Renal pelvis (tissue), 12 donors: ENCODE measurements at places on chromosomes 6 and 20.

- no peak for DNase-seq
These were observed 39.1 kb downstream of the PLEKHG1 start for GRCh38 chr6:150638765-150639164.

GRCh38 chr6:83429857-83430610 lies 817 bp downstream of the ME1 start:
- peak; percentile 28 for DNase-seq

GRCh38 chr6:124119596-124119995 lies 315.9 kb downstream of the NKAIN2 start:
- no peak for DNase-seq

DNA sequence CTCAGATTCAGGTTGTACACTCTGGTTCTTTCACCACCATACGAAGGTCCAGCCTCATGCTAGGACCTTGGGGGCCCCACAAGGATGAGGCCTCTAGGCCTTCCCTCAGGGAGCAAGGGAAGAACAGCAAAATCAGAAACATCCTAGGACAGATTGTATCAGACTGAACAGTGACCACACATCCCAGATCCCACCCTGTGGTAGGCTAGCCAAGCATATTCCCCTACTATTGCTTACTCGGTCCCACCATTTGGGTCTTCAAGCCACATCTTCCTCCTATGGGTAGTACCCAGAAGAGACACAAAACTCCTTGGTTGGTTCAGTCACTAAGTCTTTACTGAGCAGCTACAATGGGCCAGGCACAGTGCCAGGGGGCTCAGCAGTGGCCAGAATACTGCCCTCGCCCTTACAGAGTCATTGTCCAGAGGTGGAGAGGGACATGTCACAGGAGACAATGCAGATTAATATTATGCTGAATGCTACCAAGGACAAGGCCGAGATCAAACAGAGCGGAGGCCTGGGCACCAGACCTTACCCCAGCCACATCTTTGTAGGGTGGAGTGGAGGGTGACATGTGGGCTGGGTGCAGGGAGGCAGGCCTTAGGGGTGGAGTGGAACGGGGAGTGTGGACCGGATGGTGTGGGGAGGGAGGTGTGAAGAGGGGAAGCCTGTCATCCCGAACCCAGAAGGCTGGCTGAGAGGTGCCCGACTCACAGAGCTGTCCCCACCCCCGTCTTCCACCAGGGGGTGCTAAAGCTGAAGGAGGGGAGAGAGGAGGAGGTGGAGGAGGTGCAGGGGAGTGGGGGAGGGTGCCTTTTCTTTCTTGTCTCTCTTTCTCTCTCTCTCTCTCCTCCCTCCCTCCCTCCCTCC lies 6.8 kb upstream of the MAPK13 start:
- DNase-seq = peak; percentile 66

- DNase-seq = no peak
These were observed 78.3 kb downstream of the CD109 start for GRCh38 chr6:73774311-73774774.

- no peak for DNase-seq
These were observed 58.2 kb upstream of the FOXP4 start for GRCh38 chr6:41487860-41488432.

GRCh38 chr20:25048519-25048952 lies 9.4 kb downstream of the ACSS1 start:
- DNase-seq = no peak

- DNase-seq = no peak
These were observed 174.2 kb downstream of the ANKRD60 start for GRCh38 chr20:58054082-58054779.

DNA sequence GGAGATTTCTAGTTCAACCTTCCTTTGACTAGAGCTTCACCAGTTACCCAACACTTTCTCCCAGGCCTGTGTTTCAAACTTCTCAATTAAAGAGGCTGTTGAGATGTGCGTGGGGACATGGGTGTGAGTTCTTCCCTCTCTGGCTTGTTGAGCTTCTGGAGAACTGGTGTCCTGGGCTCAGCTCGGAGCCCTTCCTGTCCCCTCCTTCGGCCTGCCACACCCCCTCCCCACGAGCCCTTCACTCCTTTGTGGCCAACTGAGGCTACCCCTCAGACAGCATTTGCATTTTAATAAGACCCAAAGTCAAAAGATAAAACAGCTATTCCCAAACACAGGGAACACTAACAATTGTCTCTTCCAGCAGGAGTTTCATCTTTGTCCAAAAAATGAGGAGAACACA lies 123.3 kb upstream of the MLN start:
- no peak for DNase-seq

DNA sequence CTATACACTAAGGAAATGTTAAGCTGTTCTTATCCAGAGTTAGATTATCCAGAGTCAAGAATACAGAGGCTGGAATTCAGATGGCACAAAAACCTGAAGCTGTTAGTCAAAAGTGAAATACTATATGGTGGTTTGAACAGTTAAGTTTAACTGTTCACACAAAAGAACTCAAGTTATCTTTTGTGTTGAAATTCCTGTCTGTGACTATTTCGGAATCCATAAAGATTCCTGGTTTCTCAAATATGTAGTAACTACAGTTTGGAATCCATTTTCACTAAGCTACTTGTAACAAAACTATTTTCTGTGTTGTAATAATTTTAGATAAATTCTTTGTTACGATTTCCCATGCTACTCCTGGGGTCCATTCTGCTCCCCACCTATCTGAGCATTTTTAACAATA lies 24.5 kb downstream of the FIG4 start:
- DNase-seq = no peak

- no peak for DNase-seq
These were observed 584.7 kb upstream of the SLC35B3 start for GRCh38 chr6:9020001-9020400.

DNA sequence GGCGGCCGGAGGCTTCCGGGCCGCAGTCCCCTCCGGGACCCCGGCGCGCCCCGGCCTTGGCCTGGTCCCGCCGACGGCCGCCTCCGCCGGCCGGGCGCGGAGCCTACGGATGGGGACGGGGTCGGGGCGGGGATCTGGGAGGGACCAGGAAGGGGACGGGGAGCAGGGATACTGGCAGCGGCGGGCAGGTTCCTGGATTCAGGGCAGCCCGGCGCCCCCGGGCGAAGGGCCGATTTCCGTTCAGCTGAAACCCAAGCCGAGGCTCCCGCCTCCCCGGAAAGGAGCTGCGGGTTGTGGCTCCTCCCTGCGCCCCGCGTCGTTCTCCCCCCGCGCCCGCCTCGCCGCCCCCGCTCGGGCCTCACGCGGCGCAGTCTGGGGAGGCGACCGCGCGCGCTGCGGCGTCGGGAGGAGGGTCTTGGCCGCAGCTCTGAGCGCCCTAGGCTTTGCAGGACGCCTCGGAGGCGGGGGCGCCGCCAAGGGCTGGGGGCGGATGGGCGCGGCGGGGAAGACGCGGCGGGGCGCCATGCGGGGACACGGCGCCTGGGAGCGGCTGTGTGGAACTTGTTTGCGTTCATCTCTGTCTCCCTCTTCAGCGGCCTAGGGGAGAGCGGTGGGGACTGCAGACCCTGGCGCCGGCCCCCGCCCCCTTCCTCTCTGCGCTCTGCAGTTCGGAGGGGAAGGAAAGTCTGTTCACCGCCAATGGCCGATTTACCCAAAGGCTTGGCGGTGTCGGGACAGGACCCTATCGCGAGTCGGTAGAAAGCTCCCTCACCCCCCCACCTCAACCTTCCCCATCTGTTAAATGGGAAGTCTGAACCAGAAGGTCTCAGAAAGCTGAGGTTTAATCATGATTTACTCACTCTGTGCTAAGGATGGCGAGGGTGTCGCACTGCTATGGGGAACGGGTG lies 22.7 kb upstream of the TMEM181 start:
- DNase-seq = peak; percentile 54

DNA sequence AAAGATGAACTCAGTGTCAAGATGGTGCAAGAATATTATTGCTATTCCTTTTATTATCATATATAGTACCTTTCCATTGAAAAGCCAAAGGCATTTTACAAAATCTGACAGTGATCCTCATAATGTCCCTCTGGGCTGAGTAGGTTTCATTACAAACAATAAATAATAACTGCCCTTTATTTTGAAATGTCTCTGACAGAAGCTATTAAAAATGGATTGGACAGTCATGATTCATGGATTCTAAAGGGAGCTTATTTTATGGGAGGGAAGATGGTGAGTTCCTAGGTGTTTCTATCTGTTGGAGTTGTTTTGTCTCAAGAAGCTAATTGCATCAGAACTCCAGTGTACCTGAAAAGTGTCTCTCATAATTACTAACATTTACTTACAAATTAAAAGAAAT lies 30.4 kb upstream of the HDAC2 start:
- no peak for DNase-seq

GRCh38 chr6:17962436-17963031 lies 24.9 kb downstream of the KIF13A start:
- DNase-seq = no peak

DNA sequence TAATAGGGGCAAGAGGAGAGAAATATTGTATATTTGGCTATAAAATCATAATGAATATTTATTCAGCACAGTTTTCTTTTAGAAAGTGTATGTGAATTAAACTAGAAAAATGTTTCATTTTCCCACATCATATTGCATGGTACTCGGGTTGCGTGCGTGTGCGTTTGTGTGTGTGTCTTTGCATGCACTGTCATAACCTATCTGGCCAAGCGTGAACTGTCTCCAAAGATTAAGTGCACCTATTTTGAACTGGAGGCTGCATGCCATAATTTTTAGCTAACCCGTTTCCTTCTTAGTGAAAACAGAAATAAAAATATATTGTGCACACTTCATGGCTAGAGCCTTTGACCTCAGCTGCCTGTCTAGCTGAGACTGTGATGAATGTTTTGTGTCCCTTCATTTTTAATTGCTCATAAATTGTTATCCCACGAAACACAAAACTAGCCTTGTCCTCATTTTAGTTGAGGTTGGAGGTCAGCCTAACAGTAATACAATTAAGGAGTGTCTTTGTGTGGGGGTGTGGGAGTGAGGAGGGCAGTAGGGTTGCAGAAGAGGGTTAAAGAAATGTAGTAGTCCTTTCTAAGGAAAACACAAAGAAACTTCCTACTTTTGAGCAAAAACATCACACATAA lies 336.1 kb upstream of the POU3F2 start:
- peak; percentile 15 for DNase-seq

DNA sequence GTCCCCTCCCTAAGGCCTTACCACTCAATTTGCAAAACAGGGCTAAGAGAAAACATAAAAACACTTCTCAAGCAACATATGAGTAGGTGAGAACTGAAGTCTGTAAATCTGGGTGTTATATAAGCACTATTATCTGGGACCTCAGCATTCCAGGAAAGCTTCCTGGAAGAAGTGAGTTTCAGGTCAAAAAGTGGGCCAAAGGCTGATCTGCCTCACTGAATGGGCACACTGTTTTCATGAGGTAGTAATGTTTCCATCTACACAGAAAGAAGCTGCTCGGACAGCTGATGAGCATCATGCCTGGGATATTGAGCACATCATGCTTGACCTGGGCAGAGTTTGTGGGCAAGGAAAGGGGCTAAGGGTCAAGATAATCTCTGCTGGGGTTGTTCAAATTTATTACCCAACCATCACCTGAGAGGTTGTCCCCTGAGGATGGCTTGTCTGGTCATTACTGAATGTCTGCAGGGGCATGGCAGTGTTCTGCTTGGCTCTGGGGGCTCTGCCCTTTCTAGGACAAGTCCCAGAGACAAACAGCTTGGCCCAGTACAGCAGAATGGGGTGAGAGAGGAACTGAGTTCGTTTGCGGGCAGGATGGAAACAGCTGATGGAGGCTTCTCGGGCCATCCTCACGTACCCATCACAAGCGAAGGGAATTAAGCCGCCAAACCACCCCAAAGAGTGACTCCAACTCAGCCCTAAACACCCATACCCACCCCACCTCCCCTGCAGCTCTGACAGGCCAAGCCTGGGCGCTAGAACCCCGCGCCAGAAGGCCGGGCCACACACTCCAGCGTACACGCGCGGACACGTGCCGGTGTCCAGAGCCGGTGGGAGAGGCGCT lies 1.2 kb upstream of the SYNJ2 start:
- no peak for DNase-seq

DNA sequence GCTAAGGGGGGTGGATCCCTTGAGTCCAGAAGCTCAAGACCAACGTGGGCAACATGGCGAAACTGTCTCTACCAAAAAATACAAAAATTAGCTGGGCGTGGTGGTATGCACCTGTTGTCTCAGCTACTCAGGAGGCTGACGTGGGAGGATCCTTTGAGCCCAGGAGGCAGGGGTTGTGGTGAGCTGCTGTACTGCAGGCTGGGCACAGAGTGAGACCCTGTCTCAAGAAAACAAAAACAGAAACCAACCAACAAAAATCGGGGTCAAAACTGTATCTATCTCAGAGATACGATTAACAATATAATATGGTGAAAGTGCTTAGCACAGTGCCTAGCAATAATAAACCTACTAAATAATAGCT lies 20.7 kb upstream of the BCAS1 start:
- DNase-seq = no peak

GRCh38 chr6:113290684-113291083 lies 566.5 kb upstream of the MARCKS start:
- no peak for DNase-seq

DNA sequence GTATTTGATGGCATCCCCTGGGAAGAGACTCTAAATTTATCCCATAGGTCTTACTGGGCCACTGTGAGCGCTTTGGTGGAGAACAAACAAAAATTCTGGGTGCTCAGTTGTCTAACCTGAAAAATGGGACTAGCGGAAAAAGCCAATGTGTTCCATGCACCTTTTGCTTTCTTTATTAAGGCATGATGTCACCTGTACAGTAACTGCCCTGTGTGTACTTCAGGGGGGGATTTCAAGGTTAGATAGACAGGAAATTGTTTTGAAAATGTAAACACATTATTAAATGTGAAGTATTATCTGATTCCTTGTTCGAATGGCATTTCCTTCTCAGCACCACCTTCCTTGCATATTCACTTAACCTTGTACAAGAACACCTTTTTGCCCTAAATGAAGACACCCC lies 1.2 kb upstream of the EDN1 start:
- DNase-seq = no peak

- no peak for DNase-seq
These were observed 313.0 kb upstream of the CDYL start for GRCh38 chr6:4463236-4463635.

- no peak for DNase-seq
These were observed 226.1 kb downstream of the OTOR start for GRCh38 chr20:16974080-16974854.

GRCh38 chr6:54411767-54412166 lies 103.5 kb downstream of the TINAG start:
- no peak for DNase-seq

- DNase-seq = no peak
These were observed 91.9 kb downstream of the PDE10A start for GRCh38 chr6:165571068-165571682.

DNA sequence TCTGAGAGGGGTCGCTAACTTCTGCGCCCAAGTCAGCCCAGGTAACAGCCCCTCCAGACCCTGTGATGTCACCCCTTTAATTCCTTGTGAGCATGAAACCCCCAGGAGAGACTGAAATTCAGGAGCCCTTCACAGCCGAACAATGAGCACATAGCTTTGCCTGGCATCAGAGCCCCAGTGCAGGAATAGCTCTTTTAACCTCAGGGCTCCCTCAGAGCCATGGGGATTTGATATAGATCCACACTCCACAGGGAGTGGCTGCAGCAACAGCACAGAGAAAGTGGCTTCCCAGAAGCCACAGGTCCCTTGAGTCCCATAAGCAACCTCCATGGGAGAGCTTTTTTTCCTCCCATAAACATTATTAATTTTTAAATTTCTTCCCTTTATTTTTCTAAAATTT lies 150.0 kb upstream of the MARCKS start:
- DNase-seq = no peak

GRCh38 chr6:156943166-156943565 lies 166.0 kb downstream of the ARID1B start:
- no peak for DNase-seq

GRCh38 chr6:90583179-90583835 lies 3.6 kb downstream of the MAP3K7 start:
- DNase-seq = no peak

- DNase-seq = no peak
These were observed 610.6 kb downstream of the HDGFL1 start for GRCh38 chr6:23179994-23180393.
